Stimulated activated CD4-positive, alpha-beta T cell treated with anti-CD3 and anti-CD28 coated beads, TNF-alpha, amount 100 ng/mL, for 1 hour (primary cell): ENCODE measurements at places on chromosomes 1 and 21.

DNA sequence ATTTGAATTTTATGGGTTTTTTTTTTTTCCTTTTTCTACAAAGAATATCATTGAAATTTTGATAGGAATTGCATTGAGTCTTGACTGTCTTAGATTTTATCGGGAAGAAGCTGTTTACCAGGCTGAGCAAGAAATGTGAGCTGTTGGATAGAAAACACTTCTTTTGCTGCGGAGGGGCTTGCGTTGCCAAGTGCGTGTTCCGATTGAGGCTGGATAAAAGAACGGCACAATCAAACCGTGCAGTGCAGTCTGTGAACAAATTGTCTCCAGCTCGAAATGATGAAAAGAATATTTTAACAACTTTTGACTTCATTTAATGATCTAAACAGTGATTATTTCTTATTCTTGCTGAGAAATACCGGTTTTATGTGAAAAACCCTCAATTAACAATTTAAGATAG lies 149.4 kb downstream of the RYR2 start:
- DNase-seq, result no peak

- no peak for DNase-seq
These were observed 64.1 kb upstream of the TMPRSS2 start for GRCh38 chr21:41571938-41572510.

GRCh38 chr1:192941722-192942411 lies 117.3 kb downstream of the UCHL5 start:
- DNase-seq, result no peak

GRCh38 chr1:31502926-31503511 lies 73.3 kb upstream of the TINAGL1 start:
- no peak for DNase-seq

DNA sequence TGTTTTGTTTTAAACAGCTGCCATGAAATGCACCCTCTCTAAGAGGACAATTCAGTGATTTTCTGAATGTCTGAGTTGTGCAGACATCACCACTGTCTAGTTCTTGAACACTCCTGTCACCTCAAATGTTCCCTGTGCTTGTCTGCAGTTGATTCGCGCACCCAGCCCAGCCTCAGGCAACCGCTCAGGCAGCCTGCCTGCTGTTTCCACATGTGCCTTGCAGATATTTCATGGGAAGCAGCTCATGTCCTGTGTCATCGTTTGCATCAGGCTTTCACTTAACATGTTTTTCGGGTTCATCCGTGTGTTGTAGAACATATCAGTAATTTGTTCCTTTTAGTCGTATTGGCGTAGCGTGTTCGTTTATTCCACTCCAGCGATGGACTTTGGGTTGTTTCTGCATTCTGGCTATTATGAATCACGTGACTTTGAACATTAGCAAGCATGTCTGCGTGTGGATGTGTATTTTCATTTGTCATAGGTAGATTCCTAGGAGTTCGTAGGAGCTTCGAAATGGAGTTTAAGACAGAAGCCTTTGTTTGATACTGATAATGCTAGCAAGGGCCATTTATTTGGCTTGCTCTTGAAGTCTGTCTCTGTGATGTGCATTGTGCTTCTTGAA lies 12.1 kb downstream of the ADARB1 start:
- DNase-seq, result no peak

DNA sequence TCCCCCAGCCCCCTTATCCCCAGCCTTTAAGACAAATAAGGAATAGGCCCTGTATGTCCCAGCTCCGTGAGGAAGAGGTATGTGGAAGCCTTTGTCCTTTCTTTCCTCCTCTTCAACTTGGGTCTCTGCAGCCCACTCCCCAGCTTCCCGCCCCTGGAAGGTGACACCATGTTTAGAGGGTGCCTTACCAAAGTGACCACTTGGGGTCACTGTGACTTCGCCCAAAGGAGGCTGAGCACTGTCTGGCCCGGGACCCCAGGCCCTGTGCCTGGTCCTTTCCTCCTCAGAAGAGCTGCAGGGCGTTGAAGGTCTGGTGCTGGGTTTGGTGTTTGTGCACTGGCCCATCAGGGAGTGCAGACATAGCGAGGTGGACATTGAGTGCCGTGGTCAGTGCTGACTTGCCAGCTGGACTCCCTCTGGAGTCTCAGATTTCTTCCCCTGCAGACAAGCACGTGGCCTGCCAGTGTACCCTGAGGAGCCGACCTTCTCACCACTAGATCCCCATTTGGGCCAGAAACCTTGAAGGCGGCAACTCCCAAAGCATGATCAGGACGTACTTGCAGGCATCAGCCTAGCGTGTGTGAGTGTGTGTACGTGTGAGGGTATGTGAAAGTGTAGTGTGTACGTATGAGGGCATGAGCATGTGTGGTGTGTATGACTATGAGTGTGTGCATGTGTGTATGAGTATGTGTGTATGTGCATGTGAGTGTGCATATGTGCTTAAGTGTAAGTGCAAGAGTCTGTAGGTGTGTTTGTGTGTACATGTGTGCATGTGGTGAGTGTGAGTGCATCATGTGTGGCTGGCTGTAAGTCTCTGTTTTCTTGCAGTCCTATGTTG lies 181.4 kb upstream of the KIAA0040 start:
- DNase-seq, result no peak

- no peak for DNase-seq
These were observed 405 bp upstream of the RAB29 start for GRCh38 chr1:205775717-205776056.

GRCh38 chr1:231719485-231720183 lies 93.0 kb downstream of the DISC1 start:
- DNase-seq, result no peak

GRCh38 chr1:54416435-54416834 lies 10.2 kb upstream of the SSBP3 start:
- no peak for DNase-seq

DNA sequence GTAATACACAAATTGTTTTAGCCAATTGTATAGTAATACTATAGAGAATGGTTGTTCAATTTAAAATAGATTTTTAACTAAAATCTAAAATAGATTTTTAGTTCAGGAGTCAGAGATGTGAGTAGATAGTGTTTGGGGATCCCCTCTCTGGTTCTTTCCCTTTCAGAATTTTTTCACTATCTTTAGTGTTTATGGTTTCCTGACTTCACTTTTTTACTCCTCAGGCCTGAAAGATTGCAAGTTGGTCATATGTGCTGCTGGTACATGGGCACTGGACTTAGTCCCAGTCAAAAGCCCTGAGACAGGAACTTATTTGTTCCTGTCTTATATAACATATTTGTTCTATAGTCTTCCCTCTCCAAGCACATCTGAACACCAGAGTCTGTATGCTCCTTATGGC lies 96.8 kb upstream of the ATP1B1 start:
- no peak for DNase-seq

GRCh38 chr1:176243746-176244145 lies 36.7 kb upstream of the COP1 start:
- DNase-seq, result no peak

- no peak for DNase-seq
These were observed 148.2 kb upstream of the COL11A1 start for GRCh38 chr1:103256490-103256889.

- DNase-seq, result no peak
These were observed 14.0 kb upstream of the PTAFR start for GRCh38 chr1:28190337-28190979.

DNA sequence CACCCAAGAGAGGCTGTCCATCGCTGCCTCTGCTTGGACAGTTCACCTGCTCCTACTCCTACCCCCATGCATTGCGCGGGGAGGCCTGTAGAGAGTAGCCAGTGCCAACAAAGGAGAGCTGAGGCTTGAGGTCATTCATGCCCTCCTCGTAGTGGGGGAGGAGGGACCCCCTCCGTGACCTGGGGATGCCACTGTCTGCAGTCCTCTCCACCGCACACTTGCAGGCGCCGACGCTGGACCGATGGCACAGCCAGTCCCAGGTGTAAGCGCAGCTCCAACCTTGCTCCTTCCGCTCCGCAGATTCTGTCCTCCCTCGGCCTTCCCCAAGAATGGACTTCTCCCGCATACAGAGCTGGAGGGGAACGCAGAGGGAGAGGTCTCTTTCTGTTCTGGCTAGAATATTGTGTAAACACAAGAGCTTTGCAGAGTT lies 672 bp upstream of the PHLDA3 start:
- DNase-seq, result no peak

DNA sequence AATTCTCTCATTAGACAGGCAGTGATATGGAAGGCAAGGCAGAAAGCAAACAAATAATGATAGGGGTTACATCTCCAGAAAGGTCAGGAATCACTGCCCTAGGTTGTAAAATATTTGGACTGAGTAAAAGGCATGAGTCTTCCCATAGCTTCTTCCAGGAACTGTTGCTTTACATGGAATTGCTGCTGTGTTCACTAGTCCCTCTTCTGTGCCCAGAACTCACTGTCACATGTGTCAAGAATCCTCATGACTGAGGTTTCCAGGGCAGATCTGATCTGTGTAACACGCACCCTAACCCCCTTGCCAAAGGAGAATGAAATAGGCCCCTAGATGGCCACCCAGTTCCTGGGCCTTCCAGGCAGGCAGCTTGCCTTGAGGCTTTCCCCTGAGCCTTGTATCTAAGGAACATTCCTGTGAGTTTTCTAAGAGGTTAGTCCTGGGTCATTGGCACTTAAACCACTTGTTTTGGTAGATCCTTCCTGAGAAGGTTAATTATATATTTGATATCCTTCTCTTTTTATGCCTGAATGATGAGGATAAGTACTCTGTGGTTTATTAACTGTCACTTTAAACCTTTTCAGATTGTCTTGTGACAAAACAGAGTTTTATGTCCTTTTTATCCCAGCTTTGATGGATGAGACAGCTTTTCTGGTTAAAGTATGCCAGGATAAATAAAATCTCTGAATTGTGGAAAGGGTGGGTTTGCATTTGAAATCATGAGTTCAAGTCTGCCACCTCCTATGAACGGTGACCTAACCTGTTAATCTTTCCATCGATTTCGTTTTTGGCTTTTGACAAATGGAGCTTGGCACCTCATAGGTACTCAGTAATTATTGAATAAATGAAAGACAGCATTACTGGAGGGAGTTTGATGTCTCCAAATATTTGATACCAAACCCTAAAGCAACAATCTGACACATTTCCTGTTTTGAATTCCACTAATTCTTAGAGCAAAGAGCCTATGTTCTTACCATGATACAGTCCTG lies 163.3 kb downstream of the DHRS3 start:
- DNase-seq, result no peak

GRCh38 chr1:9910076-9910422 lies at the start of gene CTNNBIP1:
CTNNBIP1 (minus strand) TSS chr1:9910269; CDS start chr1:9872064, 38,205 bp downstream.
- no peak for DNase-seq

DNA sequence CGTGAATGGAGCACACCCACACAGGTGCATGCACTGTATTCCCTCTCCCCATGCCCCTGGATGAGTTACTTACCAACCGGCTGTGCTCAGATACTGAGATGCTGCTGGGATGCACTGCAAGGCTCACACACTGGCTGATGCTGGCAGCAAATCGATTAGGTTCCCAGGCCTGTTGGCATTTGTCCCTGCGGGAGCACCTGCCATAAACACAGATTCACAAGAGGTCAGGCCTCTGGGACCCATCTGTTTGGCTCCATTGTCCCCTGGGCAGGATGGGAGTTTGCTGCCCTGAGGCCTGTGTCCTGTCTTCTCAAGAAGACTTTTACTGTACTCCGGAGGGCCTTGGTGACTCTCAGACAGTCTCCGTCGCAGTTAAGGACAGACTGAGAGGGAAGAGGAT lies 145.4 kb downstream of the PLXNA2 start:
- DNase-seq, result no peak

DNA sequence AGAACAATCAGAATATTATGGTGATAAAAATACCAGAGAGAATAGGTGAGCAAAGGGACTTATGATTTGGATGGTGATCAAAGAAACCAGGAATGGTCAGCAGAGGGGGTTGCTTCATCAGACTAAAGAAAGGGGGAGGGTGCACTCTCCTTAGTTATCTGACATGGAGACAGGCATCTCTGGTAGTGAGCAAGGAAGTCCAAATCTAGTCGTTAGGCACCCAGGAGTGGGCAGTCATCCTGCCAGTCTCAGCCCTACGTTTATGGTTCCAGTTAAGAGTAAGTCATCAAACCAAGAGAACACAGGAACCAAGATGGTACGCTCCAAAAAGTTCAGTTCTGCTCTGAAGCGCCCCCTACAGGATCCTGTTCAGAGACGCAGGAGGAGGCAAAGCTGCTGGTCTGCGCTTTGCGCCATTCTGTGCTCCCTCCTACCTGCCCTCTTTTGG lies 28.6 kb downstream of the EBNA1BP2 start:
- no peak for DNase-seq

GRCh38 chr1:198253668-198254067 lies 96.9 kb downstream of the NEK7 start:
- no peak for DNase-seq

GRCh38 chr21:20852866-20853265 lies 145.3 kb upstream of the NCAM2 start:
- DNase-seq, result no peak
